ENCODE measurements at places on chromosomes 2 and 18.

DNA sequence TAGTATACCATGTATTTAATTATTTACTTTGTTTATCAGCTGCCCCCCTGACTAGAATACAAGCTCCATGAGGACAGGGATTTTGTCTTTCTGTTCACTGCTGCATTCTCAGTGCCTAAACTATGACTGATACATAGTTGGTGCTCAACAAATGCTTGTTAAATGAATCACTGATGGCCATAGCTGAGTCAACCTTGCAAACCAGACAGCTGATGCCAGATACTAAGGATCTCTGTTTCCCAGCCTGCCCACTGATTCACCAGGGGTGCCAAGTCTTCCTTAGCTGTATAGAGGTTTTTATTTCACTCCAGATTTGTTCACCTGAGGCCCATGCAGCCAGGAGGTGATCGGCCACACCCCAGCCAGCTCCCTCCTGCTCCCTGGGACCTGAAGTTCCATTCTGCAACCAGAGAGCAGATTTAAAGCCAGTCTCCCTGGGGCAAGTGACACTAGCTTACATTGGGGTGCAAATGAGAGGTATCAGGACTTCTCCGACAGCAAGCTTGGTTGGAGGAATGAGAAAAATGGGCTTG, 92.2 kb downstream of the C1QL2 start:
- no peak for DNase-seq

DNA sequence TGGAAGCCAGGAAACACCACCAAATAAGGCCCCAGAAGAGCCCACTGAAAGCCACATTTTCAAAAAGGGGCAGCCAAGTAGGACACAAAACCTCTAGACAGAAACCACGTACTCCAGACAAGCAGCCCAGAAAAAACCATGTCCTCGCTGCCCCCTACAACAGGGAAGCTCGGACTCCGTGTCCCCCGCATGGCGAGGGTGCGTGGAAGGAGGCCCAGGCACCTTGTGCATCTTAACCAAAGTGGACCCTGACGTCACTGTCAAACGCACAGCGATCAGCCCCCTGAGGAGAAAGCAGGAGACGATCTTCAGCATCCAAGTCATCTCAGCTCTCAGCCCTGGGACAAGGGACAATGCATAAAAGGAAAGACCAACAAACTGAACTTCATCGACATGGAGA, 168.4 kb downstream of the EIPR1 start:
- no peak for DNase-seq

DNA sequence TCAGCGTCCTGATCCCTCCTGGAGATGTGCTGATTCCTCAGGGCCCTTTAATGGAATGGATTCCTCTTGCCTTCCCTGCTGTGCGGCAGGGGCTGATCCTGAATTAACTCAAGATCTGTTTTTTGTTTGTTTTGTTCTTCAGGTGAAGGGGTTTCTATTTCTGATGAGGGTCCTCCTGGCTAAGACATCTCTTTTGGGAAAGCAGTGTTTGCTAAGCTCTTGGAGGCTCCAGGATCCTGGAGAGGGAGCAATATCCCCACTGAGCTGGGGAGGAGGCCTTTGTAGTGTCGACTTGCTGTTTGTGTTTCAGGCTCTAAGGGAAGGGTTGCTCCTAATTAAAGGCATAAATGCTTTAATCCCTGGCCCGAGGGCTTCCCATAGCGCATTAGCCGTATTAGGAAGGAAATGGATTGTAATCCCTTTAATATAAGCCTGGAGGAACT, 65.3 kb upstream of the FOXI3 start:
- DNase-seq: no peak

- DNase-seq: no peak
These were observed 676.2 kb downstream of the ZEB2 start for GRCh38 chr2:143843686-143844085.

DNA sequence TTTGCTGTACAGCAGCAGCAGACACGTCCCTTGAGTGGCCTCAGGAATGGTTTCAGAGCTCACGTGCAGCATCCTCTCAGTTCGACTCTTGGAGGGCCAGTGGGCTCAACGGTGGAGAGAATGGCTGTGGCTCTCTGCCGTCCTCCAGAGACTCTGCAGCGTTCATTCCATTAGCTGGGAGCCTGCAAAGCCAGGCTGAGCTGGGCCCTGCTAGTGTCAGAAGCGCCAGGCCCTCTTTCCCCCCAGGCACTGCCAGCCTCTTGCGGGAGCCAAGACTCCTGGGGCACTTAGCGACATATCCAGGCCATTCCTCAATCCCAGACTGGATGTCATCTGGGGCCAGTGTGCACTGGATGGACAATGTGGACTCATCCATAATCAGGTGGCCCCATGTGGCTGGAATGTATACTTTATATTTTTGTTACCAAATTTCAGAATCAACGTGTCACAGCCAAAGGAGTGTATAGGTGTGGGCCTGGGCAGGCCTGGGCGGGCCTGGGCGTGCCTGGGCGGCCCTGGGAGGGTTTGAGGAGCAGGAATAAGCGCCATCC, 125.1 kb upstream of the EPAS1 start:
- DNase-seq: no peak

GRCh38 chr2:68846091-68846490, 25.1 kb downstream of the BMP10 start:
- DNase-seq: no peak

DNA sequence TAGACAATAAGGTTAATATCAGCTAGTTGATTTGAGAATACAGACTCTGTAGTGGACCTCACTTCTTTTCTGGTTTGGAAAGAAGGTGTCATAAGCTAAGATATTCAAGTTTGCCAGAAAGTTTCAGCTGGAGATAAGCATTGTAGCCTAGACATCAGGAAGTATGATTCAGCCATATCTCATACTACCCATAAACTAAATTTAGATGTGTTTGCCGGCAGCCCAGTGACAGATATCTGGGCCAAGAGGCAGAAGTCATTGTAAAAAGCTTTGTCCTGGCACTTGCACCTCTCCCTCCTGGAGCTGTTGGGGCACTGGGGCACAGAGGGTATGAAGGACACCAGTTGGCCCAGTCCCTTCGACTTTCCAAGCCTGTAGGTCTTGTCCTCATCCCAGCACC, 128.0 kb downstream of the EPHA4 start:
- DNase-seq: no peak

GRCh38 chr2:215421859-215422461, 13.9 kb downstream of the FN1 start:
- DNase-seq: no peak

GRCh38 chr2:55712477-55713060, 18.9 kb upstream of the PNPT1 start:
- DNase-seq: no peak

DNA sequence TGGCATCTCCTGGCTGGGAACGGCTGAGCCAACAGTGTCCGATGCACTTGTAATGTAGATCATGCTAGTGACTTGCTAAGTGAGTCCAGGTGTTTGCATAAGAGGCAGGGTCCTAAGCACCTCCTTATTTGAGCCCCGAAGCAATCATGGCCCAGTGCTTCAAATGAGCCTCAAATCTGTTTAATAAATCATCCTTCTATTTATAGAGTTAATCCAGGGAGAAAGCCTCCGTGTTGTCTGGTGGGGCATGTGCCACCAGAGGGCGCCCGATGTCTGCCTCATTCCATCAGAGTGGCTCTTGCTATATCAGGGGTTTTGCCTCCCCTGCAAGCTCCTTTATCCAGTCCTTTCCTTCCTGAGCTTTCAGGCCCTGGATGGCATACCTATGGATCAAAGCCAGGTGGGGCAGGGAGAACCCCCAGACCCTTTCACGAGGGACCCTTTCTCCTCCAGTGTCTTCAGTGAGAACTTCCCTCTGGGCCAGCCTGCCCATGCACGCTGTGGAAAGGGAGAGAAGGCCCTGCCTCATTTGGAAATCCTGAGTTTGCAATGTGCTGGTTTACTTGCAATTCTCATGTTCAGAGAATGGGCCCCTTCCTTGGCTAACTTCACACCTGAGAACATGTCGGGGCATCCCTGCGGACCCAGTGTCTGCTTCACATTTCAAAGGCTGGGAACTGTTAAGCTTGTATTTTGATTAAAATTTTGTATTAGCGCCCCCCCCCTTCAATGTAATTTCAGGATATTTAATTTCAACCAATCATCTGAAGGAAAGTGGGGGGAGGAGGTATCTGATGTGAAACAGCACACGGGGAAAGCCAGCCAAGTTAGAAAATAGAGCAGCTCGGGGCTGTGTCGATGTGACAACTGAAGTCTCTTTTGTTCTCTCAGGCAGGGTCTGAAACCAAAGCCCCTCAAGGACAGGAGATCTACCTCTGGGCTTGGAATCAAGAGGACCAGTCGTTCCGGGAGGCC, 39.7 kb downstream of the RDH14 start:
- peak; percentile 72 for DNase-seq

GRCh38 chr2:29865512-29865911, 55.9 kb downstream of the ALK start:
- DNase-seq: no peak

DNA sequence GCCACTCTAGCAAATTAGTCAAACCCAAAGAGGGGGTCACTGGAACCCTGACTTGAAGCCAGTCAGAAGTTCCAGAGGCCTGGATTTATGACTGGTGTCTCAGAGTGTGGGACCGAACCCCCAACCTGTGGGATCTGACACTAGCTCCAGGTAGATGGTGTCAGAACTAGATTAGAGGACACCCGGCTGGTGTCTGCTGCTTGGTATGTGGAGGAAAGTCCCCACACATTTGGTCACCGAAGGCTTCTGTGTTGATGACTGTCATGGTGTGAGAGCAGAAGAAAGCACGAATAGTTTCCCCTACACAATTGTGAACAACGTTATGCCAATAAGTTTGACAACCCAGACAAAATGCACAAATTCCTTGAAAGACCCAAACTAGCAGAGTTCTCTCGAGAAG, 48.1 kb downstream of the B3GNT2 start:
- no peak for DNase-seq

- DNase-seq: no peak
These were observed 12.8 kb downstream of the RBFA start for GRCh38 chr18:80046961-80047541.

GRCh38 chr2:24329700-24330099, 30.6 kb downstream of the ITSN2 start:
- DNase-seq: no peak

DNA sequence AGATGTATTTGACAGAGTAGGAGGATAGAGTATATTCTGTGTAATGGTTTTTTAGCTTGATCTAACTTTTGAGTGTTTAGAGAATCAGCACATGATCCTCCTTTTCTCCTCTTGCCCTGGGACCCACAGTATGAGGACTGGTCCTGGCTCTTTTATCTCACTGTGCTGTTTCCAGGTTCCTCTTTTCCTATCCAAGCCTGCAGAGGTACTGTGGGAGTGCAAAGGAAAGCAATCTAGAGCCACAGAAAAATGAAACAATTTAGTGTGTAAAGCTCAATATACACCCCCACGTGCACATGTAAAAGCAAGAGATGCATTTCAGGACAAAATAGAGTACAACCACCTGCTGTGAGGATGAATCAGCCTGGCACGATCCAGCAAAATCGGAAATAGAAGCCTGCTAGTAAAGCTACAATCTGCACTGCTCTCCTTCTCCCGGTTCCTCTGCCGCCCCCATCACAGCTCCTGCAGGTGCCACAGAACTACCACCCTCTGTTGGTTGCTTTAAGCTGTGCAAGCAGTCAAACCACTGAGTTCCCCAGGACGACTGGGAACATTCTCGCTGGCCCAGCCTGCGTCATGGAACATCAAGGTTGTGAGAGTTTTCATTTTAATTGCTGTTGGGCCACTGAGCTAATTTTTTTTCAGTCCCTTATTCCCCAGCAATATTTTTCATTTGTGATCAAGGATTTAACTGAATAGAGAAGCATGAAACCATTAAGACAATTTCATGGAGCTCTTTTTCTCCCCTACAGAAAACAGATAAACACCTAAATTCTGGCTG, 47.8 kb upstream of the MAPRE3 start:
- DNase-seq: peak; percentile 87

DNA sequence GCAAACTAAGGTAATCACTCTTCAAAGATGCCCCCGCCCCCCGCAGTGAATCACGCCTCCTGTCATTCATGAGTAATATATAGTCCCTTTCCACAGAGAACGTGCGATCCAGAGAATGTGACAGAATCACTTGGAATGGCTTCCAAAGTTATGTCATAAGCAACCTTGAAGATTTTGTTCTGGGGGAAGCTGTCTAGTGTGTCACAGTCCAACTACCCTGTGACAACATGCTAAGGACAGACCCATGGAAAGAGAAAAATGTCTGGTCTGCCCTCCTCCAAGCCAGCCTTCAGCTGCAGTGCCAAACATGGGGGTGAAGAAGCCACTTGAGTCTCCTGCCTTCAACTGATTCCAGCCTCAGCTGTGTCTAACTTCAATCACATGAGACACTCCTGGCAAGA, 259.1 kb downstream of the SS18 start:
- DNase-seq: no peak

DNA sequence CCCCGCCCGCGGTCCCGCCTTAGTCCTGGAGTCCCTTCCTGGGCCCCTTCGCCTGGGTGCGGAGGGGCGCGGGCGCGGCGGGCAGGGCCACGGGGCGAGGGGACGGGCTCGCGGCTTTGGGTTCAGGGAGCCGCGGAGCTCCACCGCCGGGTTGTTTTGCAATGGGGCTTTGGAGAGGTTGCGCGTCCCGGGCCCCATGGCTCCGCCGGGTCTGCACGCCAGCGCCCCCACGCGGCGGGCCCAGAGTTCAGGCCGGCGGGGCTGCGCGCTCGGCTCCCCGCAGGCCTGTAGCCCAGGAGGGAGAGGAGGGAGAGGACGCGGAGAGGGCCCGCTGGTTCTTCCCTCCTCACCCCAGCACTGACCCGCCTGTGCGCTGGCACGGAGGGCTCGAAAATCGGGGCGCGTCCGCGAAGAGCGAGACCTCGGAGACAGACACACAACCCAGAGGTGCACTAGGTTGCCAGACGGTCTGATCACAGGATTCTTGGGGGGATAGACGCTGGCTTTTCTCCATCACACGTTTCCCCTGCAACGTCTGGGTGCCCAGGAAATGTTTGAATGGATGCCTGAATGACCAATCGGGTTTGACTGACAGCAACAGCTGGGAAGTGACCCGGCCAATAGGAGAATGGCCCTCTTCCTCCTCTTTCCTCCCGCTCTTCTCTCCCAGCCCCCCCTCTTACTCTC, 4.9 kb upstream of the SIX2 start:
- no peak for DNase-seq

- no peak for DNase-seq
These were observed 83.6 kb downstream of the MRPS9 start for GRCh38 chr2:105121434-105121833.

- no peak for DNase-seq
These were observed 81.2 kb upstream of the DSEL start for GRCh38 chr18:67597759-67598158.

DNA sequence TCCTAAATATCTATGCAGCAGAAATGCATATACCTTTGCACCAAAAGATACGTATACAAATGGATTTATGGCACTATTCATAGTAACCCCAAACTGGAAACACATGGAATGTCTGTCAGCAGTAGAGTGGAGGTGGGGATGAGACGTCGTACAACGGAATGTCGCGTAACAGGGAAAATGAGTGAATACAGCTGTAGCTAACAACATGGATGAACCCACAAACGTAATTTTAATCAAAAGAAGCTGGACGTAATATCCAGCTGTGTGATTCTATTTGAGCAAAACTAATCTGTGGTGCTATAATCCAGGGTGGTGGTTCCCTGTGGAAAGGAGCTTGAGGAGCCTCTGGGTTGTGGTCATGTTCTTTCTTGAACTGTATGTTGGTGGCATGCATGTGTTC, 89.9 kb downstream of the MTA3 start:
- DNase-seq: no peak

Data from putamen (tissue), 1 donor.